ENCODE measurements at places on chromosomes 1 and 21. TPM values are rescaled to one million over a fixed set of nuclear protein-coding genes. Genes with fewer than 3 reads are reported as not detected.

ZFP69B gene
- 4.0 TPM for total RNA-seq

IQGAP3 gene
- 13.1 TPM for total RNA-seq

BMP8A gene
- not detected for total RNA-seq

CHIA gene
- not detected for total RNA-seq

SYT14 gene
- total RNA-seq: 9.7 TPM

ORC1 gene
- total RNA-seq: 4.9 TPM

LRRC8D gene
- total RNA-seq: 33.9 TPM

AKNAD1 gene
- not detected for total RNA-seq

TCEA3 gene
- 9.7 TPM for total RNA-seq

THEMIS2 gene
- total RNA-seq: 9.6 TPM

XCL2 gene
- not detected for total RNA-seq
